IMR-90 (cell line): ENCODE measurements at places on chromosomes 1 and 21.

DNA sequence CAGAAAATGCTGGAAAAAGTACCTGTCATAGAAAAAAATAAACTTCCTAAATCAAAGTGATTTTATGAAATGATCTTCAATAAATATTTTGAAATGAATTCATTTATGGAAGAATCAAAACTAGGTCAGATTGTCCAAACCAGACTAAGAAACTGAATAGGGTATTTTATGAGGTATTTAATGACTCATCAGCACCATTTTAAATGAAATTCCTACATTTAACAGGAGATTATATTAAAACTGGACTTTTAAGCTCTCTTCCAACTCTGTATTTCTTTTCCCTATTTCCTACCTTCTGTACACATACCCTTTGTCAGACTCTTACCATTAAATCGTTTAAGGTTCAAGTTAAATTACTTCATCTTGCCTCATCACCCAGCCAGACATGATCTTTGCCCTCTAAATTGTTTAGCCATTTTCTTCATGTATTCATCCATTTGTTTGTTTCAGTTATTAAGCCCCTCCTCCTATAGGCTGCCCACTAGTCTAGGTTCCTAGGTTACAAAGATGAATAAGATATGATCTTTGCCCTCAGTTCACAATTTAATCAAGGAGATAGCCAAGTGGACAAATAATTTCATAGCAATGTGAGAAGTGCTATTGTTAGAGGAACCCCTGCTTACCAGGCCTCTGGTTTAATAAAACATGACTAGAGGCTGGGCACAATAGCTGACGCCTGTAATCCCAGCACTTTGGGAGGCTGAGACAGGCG is 25.0 kb downstream of the TATDN3 start:
- 0 out of 2 replicates have a peak, but pooled peaks cover 1% of the 10 kb centered on the region for H3K36me3 ChIP-seq
- H3K27me3 ChIP-seq: no peaks in the 10 kb centered on the region
- no peaks in the 10 kb centered on the region for H3K4me1 ChIP-seq
- peak; percentile 5 for DNase-seq
- no peak overlapping the region for H3K4me3 ChIP-seq

DNA sequence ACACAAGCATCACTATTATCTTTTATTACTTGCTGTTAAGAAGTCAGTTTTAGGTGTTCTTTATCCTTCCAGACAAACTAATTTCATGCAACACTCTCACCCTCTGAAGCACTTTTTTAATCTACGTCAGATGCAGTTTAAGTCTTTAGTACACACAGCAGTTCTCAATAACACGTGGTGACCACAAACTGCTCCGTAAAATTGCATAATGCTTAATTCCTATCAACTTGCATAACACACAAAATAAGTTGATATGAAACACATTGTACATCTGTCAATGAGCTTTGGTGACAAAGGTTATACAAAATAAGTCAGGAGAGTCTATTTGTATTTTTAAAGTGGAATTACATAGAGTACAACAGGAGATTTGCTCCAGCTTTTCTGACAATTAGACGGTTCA is 140.9 kb upstream of the ETS2 start:
- DNase-seq: no peak
- H3K4me3 ChIP-seq: no peak overlapping the region
- H3K27me3 ChIP-seq: peaks cover 82% of the 10 kb centered on the region
- peaks cover 5% of the 10 kb centered on the region; the same call in 1 of the 2 replicates for H3K4me1 ChIP-seq
- no peak overlapping the region for H3K27ac ChIP-seq

DNA sequence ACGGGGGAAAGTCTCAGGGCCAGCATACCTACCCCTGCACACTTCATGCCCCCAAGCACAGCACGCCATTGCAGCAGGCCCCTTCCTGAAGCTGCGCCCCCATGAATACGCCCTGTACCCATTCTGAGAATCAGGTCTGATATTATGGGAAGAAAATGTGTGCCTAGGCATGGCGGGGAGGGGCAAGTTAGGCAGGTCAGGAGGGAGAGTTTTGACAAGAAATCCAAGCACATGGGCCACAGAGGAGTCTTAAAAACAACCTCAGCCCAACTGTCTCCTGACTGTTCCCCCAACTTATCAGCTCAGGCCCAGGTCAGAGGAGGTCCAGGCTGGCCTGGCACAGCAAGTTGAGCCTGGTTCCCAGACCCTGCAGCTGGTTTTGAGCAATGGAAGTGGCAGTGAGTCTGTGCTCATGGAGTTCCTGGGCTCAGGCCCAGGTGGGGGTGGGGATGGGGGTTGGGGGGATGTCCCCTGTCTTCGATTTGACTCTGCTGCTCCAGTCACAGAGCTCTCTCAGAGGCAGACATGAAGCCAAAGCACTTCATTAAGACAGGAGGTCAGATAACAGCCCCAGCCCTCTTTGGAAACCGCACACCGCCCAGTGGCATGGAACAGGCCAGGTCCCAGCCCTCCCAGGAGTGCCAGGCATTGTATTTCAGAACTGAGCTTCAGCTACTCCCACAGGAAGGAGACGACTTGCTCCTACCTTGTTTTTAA is 20.6 kb upstream of the BCAR3 start:
- H3K4me3 ChIP-seq: no peak overlapping the region
- peaks cover 20% of the 10 kb centered on the region for H3K4me1 ChIP-seq
- no peaks in the 10 kb centered on the region for H3K36me3 ChIP-seq
- no peaks in the 10 kb centered on the region for H3K27me3 ChIP-seq
- peak overlapping the region; percentile 70 for H3K27ac ChIP-seq

- no peak overlapping the region for H3K27ac ChIP-seq
- H3K27me3 ChIP-seq: no peaks in the 10 kb centered on the region
- no peak overlapping the region for H3K4me3 ChIP-seq
- H3K36me3 ChIP-seq: no peaks in the 10 kb centered on the region
- H3K4me1 ChIP-seq: no peaks in the 10 kb centered on the region
Measured at GRCh38 chr1:213779228-213779627, 208.5 kb upstream of the PROX1 start.

DNA sequence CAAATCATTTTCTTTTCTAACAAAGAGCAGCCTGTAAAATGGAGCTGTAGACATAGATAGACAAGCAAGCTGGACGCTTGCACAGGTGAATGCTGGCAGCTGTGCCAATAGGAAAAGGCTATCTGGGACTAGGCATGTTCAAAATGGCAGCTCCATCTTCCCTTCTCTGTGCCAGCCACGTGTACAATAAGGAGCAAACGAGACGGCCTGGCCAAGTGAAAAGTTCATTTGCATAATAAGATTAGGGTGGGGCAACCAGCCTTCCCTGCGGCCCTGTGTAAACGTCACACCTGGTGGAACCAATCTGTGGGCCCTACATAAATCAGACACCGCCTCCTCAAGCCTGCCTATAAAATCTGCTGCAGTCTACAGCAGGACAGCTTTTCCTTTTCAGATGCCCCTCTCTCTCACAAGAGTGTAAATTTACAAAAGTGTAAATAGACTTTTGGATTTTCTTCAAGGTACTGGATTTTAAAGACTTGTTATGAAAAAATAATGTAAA is 16.6 kb upstream of the EDEM3 start:
- no peak for DNase-seq
- H3K36me3 ChIP-seq: no peaks in the 10 kb centered on the region
- no peaks in the 10 kb centered on the region for H3K27me3 ChIP-seq
- H3K4me3 ChIP-seq: no peak overlapping the region
- H3K4me1 ChIP-seq: no peaks in the 10 kb centered on the region
- no peak overlapping the region for H3K27ac ChIP-seq

DNA sequence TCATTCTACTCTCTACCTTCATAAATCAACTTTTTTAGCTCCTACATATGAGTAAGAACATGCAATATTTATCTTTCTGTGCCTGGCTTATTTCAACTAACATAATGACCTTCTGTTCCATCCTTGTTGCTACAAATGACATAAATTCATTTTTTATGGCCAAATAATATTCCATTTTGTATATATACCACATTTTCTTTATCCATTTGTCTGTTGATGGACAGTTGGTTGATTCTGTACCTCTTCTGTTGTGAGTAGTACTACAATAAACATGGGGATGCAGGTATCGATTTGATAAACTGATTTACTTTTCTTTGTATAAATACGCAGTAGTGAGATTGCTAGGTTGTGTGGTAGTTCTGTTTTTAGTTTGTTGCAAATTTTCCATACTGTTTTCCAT is 279.5 kb upstream of the NFIA start:
- H3K27ac ChIP-seq: no peak overlapping the region
- no peak overlapping the region for H3K4me3 ChIP-seq
- DNase-seq: no peak
- H3K4me1 ChIP-seq: no peaks in the 10 kb centered on the region

DNA sequence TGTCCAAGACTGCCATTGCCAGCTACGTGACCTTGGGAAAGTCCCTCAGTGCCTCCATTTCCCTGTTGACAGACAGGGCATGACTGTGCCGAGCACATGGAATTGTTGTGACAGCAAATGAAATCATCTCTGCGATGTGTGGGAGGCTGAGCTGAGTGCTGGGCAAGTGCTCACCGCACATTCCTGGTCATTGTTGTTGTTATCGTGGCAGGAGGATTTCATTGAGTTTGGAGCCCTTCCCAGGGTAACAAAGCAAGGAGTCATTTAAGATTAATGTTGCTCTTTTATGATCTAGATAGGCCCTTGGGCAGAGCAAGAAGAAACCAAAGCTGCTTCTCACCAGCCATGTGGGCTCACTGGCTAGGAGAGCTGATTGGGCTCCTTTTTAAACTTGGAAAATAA is 39.6 kb upstream of the ITPKB start:
- peaks cover 8% of the 10 kb centered on the region for H3K27me3 ChIP-seq
- H3K36me3 ChIP-seq: no peaks in the 10 kb centered on the region
- H3K4me1 ChIP-seq: peaks cover 2% of the 10 kb centered on the region; the same call in 1 of the 2 replicates
- H3K27ac ChIP-seq: no peak overlapping the region
- no peak overlapping the region for H3K4me3 ChIP-seq
- DNase-seq: peak; percentile 88

DNA sequence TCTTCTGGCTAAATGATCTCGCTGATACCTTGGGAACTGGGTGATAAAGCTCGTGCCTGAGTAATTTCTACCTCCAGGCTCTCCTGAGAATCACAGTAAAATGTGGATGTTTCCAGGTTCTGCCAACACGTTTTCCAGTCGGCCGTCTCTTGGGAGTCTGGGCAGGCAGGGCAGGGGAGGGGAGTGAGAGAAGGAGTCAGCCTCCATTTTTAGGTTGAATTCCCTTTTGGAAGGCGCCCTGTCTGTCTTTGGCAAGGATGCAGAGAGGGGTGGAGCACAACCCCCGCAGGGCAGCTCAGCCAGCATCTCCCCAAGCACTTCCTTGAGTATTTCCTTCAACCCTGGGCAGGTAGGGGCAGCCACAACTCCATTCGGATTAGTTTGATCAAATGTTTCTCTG is 15.5 kb upstream of the ACTRT2 start:
- no peak overlapping the region for H3K4me3 ChIP-seq
- H3K27ac ChIP-seq: no peak overlapping the region
- no peak for DNase-seq
- H3K27me3 ChIP-seq: no peaks in the 10 kb centered on the region

DNA sequence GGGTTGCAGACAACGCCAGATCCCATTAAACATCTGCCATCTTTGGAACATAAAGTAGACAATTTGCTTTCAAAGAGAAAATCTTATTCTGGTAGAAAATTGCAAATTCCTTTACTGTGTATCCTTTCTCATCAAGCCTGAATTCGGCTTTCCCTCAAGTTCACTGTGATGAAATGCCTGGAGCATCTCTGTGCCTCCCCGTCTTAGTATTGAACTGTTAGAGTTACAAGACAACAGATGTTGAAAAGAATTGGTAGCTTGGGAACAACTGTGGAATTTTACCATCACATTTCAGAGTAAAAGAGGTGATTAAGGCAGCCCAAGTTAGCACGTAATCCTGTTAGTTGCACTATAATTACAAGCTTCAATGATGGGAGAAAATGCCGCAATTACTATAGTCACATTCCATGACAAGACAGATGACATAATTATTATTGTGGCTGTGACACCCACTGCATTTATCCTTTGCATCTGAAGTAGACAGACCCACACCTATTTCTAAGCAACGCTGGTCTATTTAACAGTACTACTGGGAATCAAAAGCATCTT is 54.4 kb upstream of the B3GALNT2 start:
- H3K27me3 ChIP-seq: peaks cover 2% of the 10 kb centered on the region; the same call in 1 of the 2 replicates
- no peak overlapping the region for H3K27ac ChIP-seq
- no peaks in the 10 kb centered on the region for H3K36me3 ChIP-seq
- DNase-seq: no peak

DNA sequence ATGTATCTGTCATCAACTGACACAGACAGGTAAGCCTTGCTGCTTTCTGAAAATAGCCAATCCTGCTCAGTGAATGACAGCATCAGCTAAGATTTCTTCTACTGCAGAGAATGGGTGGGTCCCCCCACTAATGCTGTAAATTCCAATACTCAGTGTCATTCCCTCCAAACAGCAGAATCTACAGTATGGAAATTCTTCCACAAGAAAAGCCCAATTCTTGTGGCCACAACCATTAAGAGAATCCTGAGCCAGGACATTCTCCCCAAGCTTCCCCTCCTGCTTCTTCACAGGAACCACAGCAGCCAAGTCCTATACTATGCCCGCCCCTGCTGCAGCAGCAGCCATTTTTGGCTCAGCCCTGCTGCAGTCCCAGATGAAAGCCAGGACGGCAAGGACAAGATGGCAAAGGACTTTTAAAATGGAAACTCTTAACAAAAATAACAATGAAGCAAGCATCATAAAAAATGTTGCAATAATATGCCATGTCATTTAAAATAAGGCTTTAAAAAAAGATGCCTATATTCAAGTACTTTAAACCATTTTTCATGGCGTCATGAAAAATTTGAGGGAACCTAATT is 26.8 kb downstream of the EIF4G3 start:
- H3K27ac ChIP-seq: peak overlapping the region; percentile 47
- H3K4me1 ChIP-seq: peaks cover 5% of the 10 kb centered on the region
- no peaks in the 10 kb centered on the region for H3K27me3 ChIP-seq
- H3K36me3 ChIP-seq: peaks cover 11% of the 10 kb centered on the region
- H3K4me3 ChIP-seq: no peak overlapping the region

- H3K27ac ChIP-seq: no peak overlapping the region
- H3K4me1 ChIP-seq: peaks cover 4% of the 10 kb centered on the region
- H3K36me3 ChIP-seq: no peaks in the 10 kb centered on the region
- H3K27me3 ChIP-seq: no peaks in the 10 kb centered on the region
Measured at GRCh38 chr1:59672851-59673572, 141.7 kb upstream of the HOOK1 start.

GRCh38 chr1:59013276-59013927 is 229.6 kb upstream of the JUN start:
- peaks cover 20% of the 10 kb centered on the region for H3K4me1 ChIP-seq
- H3K36me3 ChIP-seq: no peaks in the 10 kb centered on the region
- H3K4me3 ChIP-seq: peak overlapping the region; percentile 6; the same call in 1 of the 2 replicates
